ENCODE measurements at places on chromosomes 3 and 15.

- DNase-seq, result no peak
These were observed 487.1 kb downstream of the PLOD2 start for GRCh38 chr3:145673838-145674237.

DNA sequence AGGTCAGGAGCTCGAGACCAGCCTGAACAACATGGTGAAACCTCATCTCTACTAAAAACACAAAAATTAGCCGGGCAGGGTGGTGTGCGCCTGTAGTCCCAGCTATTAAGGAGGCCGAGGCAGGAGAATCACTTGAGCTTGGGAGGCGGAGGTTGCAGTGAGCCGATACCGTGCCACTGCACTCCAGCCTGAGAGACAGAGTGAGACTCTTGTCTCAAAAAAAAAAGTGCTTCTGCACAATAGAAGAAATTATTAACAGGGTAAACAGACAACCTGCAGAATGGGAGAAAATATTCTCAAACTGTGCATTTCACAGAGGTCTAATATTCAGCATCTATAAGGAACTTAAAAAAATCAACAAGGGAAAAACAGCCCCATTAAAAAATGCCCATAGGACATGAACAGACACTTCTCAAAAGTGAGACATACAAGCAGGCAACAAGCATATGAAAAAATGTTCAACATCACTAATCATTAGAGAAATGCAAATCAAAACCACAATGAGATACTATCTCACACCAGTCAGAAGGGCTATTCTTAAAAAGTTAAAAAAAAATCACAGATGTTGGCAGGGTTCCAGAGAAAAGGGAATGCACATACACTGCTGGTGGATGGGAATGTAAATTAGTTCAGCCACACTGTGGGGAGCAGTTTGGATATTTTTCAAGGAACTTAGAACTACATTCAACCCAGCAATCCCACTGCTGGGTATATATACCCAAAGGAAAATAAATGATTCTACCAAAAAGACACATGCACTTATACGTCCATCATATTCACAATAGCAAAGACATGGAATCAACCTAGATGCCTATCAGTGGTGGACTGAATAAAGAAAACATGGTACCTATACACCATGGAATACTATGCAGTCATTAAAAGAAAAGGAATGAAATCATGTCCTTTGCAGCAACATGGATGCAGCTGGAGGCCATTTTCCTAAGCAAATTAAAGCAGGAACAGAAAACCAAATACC is 75.5 kb downstream of the MSL2 start:
- DNase-seq, result no peak

DNA sequence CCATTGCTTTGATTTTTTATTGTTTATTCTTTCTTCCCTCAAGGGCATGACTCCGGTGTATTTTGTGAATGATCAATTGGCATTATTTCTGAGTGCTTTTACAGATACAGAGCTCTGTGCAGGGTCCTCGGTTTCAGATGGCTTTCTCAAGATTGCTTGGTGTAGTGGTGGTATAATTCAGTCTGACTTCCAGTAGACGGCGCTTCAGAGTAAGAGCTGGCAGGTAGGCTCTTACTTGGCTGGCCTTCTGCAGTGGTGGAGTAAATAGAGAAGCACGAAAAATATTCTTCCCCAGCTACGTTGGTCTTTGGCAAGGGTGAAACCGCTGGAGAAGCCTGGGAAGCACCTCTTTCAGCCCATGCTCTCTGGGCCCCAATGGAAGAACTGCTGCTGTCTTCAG is 723.0 kb upstream of the BCHE start:
- DNase-seq, result no peak

DNA sequence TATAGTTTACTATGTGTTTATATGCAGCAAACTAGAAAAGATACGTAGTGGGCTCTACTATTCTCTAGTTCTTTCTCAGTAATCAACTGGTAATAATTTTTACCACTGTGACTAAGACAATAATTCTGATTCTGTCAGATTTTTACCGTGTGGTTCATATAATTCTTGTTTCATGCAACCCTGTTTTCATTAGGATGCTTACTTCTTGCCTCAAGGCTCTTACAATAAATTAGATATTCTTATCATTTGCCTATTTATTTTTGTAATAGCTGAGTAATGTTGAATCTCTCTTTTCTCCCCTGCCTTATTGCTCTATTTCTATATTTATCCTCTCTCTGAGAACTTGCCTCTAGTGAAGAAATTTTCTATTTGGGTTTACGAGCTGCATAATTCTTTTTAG is 524.7 kb downstream of the NAALADL2 start:
- no peak for DNase-seq

DNA sequence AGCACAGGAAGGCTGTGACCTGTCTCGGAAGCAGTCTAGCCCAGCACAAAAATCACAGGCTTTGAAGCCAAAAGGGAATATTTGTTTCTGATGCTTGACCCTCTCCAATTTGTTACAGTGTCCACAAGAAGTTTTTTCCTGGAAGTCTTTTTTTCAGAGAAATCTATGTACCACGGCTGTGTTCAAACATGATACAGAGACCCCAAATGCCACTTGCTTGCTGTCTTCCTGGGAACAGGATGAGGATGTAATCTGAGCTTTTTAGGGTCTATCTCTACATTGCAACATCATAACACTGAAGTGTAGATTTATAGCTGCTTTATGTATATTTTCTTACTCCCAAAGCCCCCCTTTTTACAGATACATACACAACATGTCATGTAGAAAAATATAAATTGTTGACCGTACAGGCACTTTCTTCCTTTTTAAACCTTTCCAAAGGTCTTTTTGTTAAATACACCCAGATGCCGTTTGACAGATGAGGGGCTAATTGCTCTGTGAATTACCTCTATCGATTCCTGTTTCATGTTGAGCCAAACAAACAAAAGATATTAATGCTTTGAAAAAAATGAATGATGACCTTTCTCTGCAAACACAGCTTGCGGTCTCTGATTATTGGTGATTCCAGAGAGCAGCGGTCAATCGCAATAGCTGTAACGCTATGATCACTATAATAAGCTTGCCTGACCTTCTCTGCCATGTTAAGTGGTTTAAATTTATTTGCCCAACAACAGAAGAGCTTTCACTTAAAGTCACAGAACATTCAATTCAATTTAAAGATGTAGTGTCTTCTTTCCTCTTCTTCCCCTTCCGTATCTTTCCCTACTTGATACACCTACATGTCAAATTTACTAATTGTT is 875.9 kb upstream of the NR2F2 start:
- DNase-seq, result no peak

DNA sequence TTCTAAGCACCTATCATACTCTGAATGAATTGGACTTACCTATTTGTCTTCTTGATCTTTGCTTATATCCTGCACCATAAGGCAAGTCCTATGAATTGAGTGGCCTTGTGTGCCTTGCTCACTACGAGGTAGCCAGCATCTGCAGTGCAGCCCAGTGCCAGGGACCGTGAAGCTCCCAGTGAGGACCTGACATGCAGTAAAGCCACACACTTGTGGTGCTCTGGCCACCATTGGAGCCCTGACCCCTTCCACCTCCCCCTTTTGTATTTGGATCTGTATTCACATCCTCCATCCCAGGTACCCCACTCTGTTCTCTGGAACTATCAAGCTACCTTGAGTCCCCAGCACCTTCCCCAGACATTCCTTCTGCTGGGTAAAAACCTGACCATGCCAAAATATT is 52.1 kb downstream of the BSN start:
- no peak for DNase-seq

DNA sequence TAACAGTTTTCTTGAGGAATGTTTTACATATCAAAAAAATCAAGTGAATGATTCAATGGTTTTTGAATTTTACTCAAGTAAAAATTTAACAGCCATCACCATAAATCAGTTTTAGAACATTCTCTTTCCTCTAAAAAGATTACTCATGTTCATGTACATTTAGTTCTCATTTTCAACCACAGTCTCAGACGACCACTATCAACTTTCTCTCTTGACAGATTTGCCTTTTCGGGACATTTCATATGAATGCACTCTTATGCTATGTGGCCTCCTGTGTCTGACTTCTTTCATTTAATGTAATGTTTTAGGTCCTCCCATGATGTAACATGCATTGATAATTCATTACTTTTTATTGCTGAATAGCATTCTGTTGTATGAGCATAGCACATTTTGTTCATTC is 309.3 kb upstream of the PLSCR5 start:
- DNase-seq, result no peak

DNA sequence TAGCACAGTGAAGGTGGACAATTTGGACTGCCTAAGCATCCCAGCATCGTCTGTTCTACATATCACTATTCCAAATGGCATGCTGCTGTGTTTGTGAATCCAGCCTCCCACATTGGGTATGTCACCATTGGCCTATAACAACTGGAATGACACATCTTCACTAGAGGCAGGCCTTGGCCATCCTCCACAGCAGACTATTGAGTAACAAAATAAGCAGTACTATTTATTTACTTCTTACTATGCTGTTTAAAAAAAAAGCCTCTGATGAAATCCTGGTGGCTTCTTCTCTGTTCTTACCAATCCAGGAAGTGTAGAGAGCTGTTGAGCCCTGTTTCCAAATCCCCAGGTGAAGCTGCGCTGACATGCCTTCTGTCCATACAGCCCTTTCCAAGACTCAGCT is 30.6 kb upstream of the CERS3 start:
- DNase-seq, result no peak

- no peak for DNase-seq
These were observed 49.5 kb downstream of the CRTC3 start for GRCh38 chr15:90579213-90579612.

GRCh38 chr3:62835554-62836236 is 39.5 kb downstream of the CADPS start:
- DNase-seq, result no peak

DNA sequence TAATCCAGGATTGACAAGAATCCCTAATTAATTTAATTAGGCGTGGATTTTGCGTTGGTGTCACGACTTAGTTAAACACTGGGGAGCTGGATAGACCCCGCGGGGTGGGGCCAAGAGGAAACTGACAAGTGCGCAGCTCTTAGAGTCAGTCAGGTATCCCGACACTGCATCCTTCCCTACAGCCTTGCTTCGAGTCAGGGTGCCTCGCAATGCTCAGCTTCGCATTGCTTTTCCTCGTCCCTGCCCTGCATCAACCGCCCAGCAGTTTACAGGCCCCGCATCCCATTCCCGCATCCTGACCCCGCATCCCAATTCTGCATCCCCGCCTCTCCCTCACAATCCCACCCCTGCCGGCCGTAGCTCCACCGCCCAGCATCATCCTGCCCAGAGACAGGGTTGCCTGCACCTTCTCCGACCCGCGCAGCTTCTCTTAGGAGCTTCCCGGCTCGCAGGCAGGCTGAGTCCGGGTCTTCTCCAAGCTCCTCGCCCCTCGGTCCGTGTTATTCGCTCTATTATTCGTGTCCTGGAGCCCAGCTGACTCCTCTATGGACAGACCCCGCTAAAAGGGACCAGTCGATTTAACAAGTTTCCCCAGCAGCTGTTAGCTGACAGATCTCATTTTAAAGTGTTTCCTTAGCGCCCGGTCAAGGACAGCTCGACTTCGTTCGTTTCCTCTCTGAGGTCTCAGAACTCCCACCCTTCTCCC is 699 bp upstream of the SHOX2 start:
- DNase-seq, result no peak

- no peak for DNase-seq
These were observed 229.8 kb downstream of the NFKBIZ start for GRCh38 chr3:102078854-102079808.

DNA sequence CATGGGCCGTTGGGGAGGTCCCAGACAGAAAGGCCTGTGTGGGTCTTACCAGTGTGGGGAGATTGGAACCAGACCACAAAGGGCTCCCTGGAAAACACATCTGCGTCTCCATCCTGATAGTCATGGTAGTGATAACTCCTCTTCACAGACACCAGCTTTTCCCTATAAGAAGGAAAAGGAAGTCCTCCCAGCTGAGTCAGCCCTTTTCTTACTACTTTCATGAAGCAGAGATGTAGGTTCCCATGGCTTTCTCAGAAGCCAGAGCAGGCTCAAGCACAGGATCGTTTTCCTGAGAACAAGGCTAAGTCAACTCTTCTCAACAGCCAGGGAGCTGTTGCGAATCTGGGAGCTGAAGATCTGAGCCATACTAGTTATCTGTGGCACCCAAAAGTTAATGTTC is 6.1 kb downstream of the DNASE1L3 start:
- no peak for DNase-seq

- no peak for DNase-seq
These were observed 193.5 kb downstream of the ULK4 start for GRCh38 chr3:41768363-41768762.

GRCh38 chr3:97880267-97880666 is 58.5 kb downstream of the CRYBG3 start:
- no peak for DNase-seq

GRCh38 chr3:81998139-81998755 is 236.8 kb upstream of the GBE1 start:
- no peak for DNase-seq

GRCh38 chr3:133488785-133489367 is 84.6 kb upstream of the CDV3 start:
- no peak for DNase-seq

- DNase-seq, result no peak
These were observed 375.3 kb downstream of the OCA2 start for GRCh38 chr15:27723821-27724220.

DNA sequence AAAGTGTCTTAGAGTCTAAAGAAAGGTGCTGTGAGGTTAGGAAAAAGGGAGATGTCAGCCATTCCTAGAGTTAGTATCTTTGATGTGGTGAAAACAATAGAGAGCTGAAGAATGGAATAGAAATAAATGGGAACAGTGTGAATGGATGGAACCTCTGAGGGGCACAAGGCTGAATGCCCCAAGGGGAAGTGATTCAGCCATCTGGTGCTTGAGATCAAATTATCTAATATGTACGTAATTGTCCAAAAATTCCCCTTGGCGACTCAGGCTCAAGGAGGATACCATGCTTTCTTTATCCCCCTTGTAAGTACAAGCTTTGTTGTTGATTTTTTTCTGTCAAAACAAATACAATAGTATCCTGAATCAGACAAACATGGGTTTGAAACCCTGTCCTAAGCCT is 361.6 kb downstream of the LSAMP start:
- no peak for DNase-seq

- DNase-seq, result no peak
These were observed 151.6 kb downstream of the SERPINI1 start for GRCh38 chr3:167887096-167887495.

DNA sequence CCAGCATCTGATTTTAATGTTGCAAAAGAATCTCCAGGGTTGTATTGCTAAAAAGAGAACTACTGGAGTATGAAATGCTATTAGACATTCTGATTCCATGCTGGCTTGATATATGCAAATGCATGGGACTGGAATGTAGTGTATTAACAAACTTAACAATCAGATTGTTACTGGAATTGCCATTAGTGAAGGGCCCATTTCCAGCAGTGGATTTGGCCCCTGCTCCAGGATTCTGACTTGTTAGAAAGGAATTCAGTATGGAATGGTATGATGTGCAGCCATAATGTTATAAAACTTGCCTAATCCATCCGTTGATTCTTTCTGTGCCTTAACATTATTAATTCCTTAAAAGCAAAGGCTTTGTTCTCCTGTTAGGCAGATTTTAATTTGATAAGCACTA is 7.9 kb downstream of the ARRDC4 start:
- DNase-seq, result no peak

GRCh38 chr3:25457671-25458419 is 29.8 kb downstream of the RARB start:
- no peak for DNase-seq

Measured in stimulated activated CD4-positive, alpha-beta T cell treated with anti-CD3 and anti-CD28 coated beads, TNF-alpha, amount 100 ng/mL, for 1 hour (primary cell).